NCI-H1092 (cell line): ENCODE measurements at places on chromosomes 6 and 20.

GRCh38 chr6:48961781-48962415 is 501.2 kb downstream of the MMUT start:
- no peak for DNase-seq

- no peak for DNase-seq
Measured at GRCh38 chr6:135328136-135328535, 147.0 kb downstream of the MYB start.

DNA sequence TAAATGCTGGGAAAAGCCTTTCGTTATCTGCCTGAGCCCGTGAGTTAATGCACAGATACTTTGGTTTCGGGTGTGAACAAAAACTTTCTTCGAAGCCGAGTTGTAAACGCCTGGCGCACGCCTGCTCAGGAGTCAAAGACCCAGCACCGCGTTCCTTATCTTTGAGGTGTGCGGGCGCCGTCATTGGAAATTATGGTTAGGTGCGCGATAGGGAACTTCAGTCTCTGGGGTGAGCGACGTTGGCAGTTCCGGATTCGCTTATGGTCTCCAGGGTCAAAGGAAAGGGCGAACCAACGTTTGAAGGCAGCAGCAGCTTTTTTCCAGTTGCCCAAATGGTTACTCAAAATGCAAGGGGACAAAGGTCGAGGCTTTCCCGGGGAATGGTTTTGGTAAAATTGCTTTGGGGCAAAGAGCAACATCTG is 853 bp downstream of the SLC22A3 start:
- DNase-seq: no peak

- DNase-seq: no peak
Measured at GRCh38 chr20:58894652-58895447, 42.3 kb downstream of the GNAS start.

- no peak for DNase-seq
Measured at GRCh38 chr6:43402820-43403219, 24.5 kb upstream of the ABCC10 start.

- no peak for DNase-seq
Measured at GRCh38 chr6:96898241-96898851, 655 bp upstream of the NDUFAF4 start.

- no peak for DNase-seq
Measured at GRCh38 chr6:36586606-36587005, 7.6 kb upstream of the SRSF3 start.

DNA sequence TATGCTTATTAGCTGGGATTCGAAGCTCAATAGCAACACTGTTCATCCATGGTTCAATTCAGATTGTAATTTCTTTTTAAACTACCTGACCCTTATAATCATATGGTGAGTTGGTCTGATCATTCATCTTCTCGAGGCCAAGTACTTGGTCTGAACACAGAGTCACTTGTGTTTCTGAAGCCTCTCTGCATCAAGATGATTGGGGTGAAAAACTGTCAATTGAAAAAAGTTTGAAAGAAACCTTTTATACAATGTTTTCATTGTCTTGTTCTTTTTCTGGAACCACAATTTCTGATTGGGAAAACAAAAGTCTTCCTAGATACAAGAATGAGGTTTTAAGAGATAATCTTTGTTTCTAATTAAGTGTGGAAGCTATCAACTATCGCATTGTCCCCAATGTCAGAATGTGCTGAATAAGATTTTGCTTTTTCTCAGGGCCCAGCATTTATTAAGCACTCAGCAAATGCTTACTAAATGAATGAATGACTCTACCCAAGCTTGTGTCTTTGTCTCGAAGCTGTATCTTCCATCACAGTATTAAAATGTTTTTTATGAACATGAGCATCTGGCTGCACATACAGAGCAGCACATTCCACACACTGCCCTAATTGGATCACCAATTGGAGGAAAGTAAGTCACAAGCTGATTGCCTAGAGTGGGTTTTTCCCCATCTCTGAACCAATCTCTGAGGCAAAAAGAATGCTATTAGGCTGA is 45.0 kb upstream of the MOXD1 start:
- no peak for DNase-seq

DNA sequence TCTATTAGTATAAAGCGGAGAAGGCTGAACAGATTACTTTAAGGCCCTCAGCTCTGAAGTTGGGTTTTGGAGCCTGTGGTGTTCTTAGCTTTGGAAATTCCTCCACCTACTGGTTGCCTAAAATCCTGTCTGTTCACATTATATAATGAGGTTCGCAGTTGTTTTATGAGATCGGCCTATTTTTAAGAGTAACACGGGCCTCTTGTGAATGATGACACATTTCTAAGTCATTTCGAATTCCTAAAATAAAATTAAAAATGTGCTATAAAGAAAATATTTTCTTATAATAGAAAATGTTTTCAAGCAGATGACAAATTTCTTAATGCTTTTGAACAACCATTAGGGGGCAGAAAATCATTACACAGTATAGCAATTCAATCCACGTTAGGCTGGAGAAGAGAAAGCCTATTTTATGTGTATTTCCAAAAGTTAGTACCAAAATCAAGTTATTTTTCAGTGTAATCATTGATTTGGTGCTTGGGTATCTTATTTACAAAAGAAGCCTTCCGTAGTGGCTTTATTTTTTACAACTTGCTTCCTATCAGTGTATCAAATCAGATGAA is 15.8 kb upstream of the FAM8A1 start:
- peak; percentile 30 for DNase-seq

- DNase-seq: no peak
Measured at GRCh38 chr20:10994991-10995700, 321.3 kb upstream of the JAG1 start.

DNA sequence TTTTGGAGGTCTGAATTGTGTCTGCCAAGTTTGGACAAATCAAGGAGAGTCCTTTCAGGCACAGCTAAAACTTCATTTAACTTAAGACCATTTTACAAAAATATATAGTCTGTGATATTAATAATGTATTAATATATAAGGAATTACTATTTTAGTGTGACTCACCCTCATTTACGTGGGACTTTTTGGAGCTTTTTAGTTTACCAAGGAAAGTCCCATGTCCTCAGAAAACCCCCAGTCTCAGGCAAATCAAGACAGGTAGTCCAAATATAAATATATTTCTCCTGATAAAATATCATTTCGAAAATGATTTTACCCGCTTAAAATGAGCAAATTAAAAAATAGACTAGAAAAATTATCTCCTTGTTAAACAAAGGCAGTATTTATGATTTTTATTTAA is 479.0 kb downstream of the PKHD1 start:
- no peak for DNase-seq

- DNase-seq: no peak
Measured at GRCh38 chr6:3471711-3472110, 14.9 kb upstream of the SLC22A23 start.

GRCh38 chr20:58670102-58670501 is 19.0 kb downstream of the STX16 start:
- no peak for DNase-seq

GRCh38 chr6:149055195-149055899 is 262.2 kb upstream of the TAB2 start:
- DNase-seq: no peak

DNA sequence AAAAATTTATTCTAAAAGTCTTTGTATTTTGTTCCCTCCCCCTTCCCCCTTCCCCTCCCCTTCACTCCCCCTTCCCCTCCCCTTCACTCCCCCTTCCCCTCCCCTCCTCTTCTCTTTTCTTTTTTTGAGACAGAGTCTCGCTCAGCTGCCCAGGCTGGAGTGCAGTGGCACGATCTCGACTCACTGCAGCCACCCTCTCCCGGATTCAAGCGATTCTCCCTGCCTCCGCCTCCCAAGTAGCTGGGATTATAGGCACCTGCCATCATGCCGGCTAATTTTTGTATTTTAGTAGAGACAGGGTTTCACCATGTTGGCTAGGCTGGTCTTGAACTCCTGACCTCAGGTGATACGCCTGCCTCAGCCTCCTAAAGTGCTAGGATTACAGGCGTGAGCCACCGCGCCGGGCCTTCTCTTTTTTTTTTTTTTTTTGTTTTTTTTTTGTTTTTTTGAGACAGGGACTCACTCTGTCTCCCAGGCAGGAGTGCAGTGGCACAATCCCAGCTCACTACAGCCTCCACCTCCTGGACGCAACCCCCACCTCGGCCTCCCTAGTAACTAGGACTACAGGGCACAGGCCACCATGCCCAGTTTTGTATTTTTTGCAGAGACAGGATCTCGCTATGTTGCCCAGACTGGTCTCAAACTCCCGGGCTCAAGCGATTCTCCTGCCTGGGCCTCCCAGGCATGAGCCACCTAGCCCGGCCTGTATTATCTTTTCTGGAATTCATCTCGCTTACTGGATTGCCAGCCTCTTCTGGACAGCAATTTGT is 1.1 kb upstream of the AFG1L start:
- DNase-seq: no peak

DNA sequence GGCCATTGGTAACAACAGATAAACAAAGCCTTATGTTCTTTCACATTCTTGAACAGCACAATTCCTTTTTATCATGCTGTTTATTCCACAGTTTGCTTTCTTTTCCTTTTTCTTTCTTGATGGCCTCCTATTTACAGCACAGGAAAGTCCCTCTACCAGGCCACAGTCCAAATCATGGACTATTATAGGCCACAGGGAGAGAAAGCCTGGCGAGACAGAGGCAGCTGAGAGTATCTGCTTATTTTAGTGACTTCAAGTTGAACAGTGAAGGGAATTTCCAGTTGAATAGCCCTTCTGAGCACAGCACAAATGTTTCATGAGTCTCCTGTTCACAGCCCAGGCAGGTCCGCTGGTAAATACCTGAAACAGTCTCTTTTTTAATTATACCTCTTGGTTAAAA is 263.7 kb upstream of the ARID1B start:
- no peak for DNase-seq

DNA sequence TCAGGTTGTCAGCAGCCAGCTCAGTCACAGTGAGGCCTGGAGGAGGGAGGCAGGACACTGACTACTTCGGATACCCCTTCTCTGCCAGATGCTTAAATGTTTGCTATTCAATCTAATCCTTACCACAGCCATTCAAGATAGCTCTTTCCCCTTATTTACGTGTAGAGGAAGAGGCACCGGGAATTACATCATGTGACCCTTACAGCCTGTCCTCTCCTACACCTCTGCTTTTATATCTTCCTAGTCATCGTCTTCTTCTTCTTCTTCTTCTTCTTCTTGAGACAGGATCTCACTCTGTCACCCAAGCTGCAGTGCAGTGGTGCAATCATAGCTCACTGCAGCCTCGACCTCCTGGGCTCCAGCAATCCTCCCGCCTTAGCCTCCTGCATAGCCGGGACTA is 148.1 kb upstream of the NEDD9 start:
- no peak for DNase-seq

DNA sequence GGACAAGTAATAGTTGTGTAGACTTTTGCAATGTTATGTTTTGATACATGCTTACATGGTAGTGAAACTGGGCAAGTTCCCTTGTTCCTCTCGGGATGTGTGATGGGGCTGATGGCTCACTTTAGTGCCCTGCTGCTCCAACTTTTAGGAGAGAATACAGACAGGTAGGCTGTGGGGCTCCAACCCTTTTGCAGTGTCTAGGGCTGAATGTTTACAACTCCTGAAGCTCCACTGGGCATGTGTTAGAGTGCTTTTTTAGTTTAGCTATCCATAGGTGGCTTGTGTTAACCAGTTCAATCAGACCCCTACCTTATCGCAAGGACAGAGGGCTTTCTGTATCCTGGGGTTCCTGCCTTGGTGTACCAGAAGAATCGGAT is 33.8 kb downstream of the SERPINB6 start:
- no peak for DNase-seq

GRCh38 chr6:72035486-72035885 is 149.1 kb downstream of the RIMS1 start:
- DNase-seq: no peak

- no peak for DNase-seq
Measured at GRCh38 chr20:51331481-51331880, 211.0 kb downstream of the NFATC2 start.

- DNase-seq: no peak
Measured at GRCh38 chr6:138157986-138158638, 3.6 kb upstream of the ARFGEF3 start.

- peak; percentile 34 for DNase-seq
Measured at GRCh38 chr6:18507018-18507415, 119.9 kb downstream of the RNF144B start.

- no peak for DNase-seq
Measured at GRCh38 chr6:125212377-125212776, 58.8 kb downstream of the TPD52L1 start.

DNA sequence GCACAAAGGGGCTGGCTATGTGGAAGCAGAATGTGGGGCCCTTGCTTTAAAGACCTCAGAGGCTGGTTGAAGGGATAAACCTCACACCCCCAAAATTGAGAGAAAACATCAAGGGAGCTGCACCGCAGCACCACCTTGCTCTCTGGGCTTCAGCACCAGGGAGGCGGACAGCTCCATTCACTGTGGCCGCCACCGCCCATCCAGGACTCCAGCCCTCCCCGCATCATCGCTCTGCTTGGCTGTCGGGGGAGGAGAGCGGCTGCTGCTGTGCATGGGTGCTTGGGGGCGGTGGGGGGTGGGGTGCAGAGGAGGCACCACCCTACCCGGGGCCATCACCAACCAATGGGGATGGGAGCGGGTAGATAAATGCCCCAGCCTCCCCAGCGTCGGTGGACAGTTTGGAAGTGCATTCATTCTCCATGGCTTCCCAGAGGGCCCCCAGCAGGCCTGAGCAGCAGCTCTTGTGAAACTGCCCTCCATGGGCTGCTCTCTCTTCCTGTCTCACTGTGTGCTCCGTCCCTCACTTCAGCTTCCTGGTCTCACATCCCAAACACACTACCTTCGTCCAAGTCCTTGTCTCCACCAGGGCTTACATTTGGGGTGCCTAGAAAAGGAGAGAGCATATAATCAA is 75.7 kb upstream of the BHLHE23 start:
- no peak for DNase-seq

- DNase-seq: no peak
Measured at GRCh38 chr6:45074439-45074838, 253.7 kb upstream of the RUNX2 start.

GRCh38 chr20:19251506-19251905 is 39.1 kb downstream of the SLC24A3 start:
- DNase-seq: no peak
